Stimulated activated CD8-positive, alpha-beta memory T cell treated with anti-CD3 and anti-CD28 coated beads, Interleukin-4, amount 100 ng/mL, for 1 hour (primary cell): ENCODE measurements at places on chromosomes 2 and 18.
A peak's percentile ranks its signal among the peaks of the same experiment; 100 is the strongest.

DNA sequence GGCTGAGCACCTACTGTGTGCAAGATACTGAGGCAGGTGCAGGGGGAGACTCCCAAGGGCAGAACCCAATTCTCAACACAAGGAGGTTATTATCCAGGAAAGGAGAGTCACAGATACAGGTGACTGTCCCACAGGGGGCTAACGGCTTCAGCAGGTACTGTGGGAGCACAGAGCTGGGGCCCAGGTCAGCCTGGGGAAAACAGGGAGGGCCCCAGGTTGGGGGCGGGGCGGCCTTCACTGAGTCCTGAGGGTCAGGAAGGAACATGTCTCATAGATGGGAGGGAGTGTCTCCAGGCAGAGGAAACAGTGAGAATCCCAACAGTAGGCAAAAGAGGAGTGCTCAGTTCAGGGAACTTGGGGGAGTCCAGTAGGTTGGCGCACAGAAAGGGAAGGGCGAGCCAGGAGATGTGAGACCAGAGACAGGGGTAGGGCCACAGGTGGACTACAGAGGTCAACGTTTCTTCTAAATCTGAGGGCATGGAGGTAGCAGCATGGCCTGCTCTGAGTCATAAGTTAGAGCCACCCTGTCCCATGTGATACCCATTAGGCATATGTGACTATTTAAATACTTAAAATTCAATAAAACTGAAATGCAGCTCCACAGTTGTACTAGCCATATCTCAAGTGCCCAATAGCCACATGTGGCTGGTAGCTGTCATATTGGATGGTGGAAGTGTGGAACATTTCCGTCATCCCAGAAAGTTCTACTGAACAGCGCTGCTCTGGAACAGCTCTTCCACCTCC lies 157.2 kb downstream of the TTC32 start:
- DNase-seq, result no peak

DNA sequence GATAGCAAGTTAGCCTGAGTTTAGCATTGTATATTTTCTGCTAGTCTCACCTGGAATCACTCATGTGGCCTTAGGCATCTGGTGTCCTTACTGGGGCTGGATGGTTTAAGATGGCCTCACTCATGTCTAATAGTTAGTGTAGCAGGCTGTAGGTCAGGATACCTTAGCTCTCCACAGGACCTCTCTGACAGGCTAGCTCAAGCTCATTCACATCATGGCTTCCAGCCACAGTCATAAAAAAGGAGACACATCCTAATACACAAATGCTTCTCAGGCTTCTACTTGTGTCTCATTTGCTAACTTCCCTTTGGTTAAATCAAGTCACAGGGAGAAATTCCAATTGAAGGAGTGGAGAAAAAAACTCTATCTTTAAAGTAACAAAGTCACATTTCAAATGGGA lies 47.7 kb downstream of the MYO1B start:
- DNase-seq, result no peak

DNA sequence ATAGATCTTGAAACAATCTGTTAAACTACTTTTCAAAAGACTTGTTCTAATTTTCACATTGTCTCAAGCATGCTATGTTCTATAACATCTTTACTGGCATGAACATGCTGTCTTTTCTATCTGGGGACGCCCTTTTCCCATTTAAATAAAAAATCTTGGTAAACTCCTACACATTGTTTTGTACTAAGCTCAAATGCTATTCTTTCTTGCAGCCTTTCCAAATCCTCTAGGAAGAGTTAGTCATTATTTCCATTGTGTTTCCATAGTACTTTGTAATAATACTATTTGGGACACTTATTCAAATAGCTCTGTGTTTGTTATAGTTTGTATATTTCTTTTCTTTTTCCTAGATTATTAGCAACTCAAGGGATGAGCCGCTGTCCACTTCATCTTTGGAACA lies 828.6 kb upstream of the FSHR start:
- no peak for DNase-seq

GRCh38 chr2:79210274-79210917 lies 50.8 kb upstream of the REG3A start:
- no peak for DNase-seq

DNA sequence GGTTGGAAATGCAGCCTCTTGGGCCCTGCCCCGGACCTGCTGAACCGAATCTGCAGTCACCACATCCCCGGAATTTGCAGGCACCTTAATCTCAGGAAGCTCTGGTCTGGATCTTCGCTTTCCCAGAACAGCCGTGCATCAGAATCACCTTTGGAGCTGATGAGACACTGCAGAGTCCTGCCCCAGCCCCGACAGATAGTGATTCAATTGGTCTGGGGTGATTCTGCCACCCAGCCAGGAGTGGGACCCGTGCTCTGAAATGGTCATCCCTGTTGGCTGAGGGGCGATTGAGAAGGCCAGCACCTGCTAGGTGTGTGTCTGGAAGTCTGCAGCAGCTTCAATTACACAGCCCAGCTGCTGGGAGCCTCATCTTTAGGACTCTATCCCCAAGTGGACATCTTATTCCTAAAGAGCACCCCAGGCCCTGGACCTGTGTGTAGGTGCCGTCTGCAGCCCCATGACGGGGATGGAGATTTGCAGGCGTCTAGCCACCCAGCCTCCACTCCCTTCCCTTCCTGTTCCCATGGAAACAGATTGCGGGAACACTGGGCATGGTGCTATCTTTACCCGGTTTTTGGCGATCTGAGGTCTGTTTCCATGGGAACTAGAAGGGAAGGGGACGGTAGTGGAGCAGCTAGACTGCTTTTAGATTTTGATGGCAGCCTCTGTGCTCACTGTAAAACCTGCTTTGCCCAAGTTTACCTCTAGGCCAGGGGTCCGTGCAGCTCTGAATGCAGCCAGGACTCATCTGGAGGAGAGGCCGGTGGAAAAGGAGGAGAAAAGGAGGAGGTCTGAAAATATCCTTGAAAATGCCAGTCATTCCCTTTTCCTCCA lies 156.1 kb downstream of the LDLRAD4 start:
- DNase-seq, result no peak

- DNase-seq, result no peak
Observed at GRCh38 chr2:135685361-135685760, 56.3 kb upstream of the UBXN4 start.

- no peak for DNase-seq
Observed at GRCh38 chr2:234679741-234680687, 183.1 kb upstream of the ARL4C start.

- no peak for DNase-seq
Observed at GRCh38 chr2:119440873-119441272, 9.2 kb downstream of the TMEM37 start.

DNA sequence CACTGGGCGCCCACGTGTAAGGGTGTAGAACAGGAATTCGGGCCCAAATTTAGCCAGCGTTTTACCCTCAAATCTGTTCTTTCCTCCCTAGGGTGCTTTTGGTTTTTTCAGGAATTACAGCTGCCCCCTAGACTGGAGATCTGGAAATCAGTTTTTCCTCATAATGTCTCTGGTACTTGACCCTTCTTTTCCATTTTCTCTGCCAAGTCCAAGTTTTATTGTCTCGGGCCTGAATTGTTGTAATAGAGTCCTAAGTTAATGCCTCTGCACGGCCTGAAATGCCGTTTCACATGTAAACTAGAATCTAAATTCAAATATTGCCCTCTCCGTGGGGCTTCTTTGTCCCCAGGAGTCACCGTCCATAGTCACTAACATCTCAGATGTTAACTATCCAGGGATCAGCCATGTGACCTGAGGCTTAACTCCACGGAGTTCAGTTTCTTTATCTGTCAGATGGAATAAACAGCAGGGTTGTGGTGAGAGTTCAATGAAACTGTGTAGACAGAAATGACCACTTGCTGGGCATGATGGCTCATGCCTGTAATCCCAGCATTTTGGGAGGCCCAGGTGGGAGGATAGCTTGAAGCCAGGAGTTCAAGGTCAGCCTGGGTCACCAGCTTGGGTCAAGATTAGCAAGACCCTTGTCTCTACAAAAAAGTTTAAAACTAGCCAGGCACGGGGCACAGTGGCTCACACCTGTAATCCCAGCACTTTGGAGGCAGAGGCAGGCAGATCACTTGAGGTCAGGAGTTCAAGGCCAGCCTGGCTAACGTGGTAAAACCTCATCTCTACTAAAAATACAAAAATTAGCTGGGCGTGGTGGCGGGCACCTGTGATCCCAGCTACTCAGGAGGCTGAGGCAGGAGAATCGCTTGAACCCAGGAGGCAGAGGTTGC lies 12.7 kb upstream of the CABLES1 start:
- no peak for DNase-seq

GRCh38 chr2:19709553-19709952 lies 192.2 kb downstream of the TTC32 start:
- no peak for DNase-seq

- DNase-seq, result no peak
Observed at GRCh38 chr18:78777992-78778391, 201.6 kb upstream of the SALL3 start.

GRCh38 chr18:41617647-41618046 lies 337.4 kb upstream of the PIK3C3 start:
- no peak for DNase-seq

DNA sequence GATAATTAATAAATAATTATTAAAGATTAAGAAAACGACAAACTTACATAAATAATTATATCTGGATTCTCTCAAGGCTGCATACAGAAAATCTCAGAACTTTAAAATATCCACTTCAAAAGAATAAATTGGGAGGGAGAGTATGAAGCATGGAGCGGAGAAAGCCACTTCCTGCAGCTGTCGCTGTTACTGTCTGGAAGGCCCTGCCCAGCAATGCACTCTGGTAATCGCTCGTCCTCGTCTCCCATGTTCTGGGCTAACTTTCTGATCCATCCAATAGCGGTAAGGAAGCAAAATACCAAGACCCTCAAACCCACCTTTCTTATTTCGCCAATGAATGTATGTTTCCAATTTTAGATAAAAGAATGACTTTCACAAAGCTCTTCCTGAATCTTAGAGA lies 26.7 kb downstream of the CYRIA start:
- DNase-seq, result no peak

- DNase-seq, result peak; percentile 40
Observed at GRCh38 chr18:76803814-76804213, 18.5 kb upstream of the ZNF236 start.

- no peak for DNase-seq
Observed at GRCh38 chr2:32553829-32554432, 73.9 kb upstream of the TTC27 start.

DNA sequence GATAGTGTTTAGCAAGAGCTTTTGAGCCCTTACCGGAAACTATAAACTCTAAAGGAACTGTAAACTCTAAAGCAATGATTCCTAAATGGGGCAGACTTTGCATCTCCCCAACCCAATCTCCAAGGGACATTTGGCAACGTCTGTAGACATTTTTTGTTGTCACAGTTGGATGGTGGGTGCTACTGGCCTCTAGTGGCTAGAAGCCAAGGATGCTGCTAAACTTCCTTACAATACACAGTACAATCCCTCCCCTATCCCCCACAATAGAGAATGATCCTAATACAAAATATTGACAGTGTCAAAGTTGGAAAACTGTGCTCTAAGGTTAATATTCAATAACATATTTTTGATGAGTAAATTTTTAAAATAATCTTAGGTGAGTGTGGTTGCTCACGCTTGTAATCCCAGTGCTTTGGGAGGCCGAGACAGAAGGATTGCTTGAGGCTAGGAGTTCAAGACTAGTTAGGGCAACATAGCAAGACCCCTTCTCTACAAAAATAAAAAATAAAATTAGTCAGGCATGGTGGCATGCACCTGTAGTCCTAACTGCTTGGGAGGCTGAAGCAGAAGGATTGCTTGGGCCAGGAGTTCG lies 66.7 kb downstream of the PTPN4 start:
- no peak for DNase-seq

DNA sequence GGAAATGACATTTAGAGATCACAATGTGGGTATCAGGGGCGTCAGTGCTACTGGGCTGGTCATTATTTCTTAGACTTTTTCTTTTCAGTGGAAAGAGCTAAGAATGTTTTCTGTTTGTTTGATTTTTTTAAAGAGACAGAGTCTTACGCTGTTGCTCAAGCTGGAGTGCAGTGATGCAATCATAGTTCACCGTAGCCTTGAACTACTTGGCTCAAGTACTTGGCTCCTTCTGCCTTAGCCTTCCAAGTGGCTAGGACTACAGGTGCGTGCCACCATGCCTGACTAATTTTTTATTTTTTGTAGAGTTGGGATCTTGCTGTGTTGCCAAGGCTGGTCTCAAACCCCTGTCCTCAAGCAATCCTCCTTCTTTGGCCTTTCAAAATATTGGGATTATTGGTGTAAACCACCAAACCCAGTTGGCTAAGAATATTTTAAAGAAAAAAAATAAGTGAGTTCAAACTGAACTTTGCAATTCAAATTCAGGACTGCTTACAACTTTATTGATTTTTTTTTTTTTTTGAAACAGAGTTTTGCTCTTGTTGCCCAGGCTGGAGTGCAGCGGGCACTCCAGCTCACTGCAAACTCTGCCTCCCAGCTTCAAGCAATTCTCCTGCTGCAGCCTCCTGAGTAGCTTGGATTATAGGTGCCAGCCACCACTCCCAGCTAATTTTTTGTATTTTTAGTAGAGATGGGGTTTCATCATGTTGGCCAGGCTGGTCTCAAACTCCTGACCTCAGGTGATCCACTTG lies 154.2 kb downstream of the MIB1 start:
- no peak for DNase-seq

GRCh38 chr2:190197143-190197720 lies 122.4 kb downstream of the HIBCH start:
- no peak for DNase-seq

- DNase-seq, result no peak
Observed at GRCh38 chr2:21118302-21118920, 5.4 kb upstream of the TDRD15 start.

- DNase-seq, result no peak
Observed at GRCh38 chr2:206736935-206737334, 18.7 kb upstream of the DYTN start.

DNA sequence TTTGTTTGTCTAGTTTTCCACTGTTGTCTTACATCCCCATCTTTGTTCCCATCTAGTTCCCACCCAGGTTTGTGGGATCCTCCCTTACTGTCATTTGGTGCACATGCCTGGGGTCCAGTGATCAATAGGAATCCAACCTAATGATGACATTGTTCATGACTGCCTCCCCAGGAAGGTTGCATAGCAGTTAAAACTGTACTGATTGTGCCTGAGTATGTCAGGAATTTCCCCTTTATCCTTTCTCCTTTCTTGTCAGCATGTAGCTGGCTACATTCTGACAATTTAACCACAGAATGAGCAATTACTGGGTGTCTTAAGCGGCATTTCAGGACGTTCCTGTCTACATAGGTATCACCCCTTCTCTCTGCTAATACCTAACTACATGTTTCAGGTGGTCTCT lies 653.0 kb downstream of the CNTNAP5 start:
- no peak for DNase-seq
